ENCODE measurements at places on chromosomes 3 and 15.

- H3K27ac ChIP-seq = no peak overlapping the region
- no peaks in the 10 kb centered on the region for H3K4me1 ChIP-seq
- H3K27me3 ChIP-seq = peaks cover 11% of the 10 kb centered on the region
- no peak for DNase-seq
- H3K36me3 ChIP-seq = no peaks in the 10 kb centered on the region
Observed at GRCh38 chr3:11944052-11944673, 60.0 kb upstream of the SYN2 start.

- no peak overlapping the region for H3K4me3 ChIP-seq
- H3K36me3 ChIP-seq = no peaks in the 10 kb centered on the region
- H3K4me1 ChIP-seq = peaks cover 13% of the 10 kb centered on the region
- no peak overlapping the region for H3K27ac ChIP-seq
- peaks cover 7% of the 10 kb centered on the region for H3K27me3 ChIP-seq
Observed at GRCh38 chr15:69118089-69118488, 42.3 kb upstream of the GLCE start.

DNA sequence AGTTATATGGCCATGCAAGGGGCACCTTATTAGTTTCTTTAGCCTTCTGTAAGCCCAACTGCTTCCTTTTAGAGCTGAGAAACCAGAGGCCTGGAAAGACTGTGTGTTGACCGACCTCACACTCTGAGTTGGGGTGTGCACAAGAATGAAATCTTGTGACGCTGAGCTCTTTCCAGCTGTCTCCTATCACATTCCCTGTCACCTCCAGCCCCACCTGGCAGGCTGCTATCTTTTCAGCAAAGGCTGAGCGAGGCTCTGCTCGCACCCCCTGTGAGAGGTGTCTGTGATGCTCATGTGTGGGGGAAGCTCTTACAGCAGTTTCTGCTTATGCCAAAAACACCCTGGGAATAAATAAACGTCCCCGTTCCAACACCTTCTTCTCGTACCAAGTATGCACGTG is 27.0 kb upstream of the LPP start:
- H3K27me3 ChIP-seq = no peaks in the 10 kb centered on the region
- H3K4me3 ChIP-seq = no peak overlapping the region
- peaks cover 20% of the 10 kb centered on the region for H3K4me1 ChIP-seq
- H3K27ac ChIP-seq = no peak overlapping the region

DNA sequence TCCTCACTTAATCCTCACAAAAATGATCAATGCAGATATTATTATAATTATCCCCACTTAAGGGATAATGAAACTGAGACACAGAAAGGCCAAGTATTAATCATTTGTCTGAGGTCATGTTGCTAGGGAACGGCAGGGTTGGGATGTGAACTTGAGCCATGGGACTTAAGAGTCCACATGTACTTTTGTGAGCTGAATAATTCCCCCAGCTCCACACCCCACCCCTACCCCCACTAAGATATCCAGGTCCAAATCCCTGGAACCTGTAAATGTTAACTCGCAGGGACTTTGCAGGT is 290.5 kb upstream of the GADL1 start:
- peaks cover 3% of the 10 kb centered on the region for H3K4me1 ChIP-seq
- no peak overlapping the region for H3K4me3 ChIP-seq
- H3K27me3 ChIP-seq = no peaks in the 10 kb centered on the region
- no peaks in the 10 kb centered on the region for H3K36me3 ChIP-seq

DNA sequence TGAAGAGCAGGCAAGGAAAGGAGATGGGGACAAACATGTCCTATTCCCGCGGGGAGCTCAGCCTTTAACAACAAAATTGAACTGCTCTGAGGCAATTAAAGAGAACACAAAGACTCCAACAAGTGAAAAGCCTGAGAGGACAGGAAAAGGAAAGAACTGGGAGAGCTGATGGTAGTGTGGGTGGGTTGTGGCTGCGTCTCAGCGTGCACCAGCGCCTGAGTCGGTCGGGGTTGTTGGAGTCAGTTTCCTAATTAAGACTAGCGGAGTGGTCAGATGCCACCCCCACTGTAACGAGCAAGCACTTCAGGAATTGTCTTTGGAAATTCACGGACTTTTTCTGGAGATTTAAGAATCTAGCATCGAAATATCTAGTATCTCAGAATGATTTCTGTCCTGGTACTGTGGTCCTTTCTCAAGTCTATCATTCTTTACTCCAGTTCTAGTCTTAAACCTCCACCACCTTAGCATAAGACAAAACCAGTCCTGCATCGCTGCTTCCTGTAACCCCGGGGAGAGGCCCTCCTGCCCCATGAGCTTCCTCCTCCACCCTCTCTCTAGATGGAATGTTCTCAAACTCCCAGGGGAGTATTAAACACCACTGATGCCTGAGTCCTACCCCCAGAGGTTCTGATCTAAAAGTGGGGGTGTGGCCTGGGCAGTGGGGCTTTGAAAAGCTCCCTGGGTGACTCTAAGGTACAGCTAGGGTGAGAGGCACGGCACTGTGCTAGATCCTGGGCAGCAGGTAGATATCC is 104.0 kb downstream of the CYP19A1 start:
- no peak overlapping the region for H3K4me3 ChIP-seq
- no peaks in the 10 kb centered on the region for H3K4me1 ChIP-seq
- no peaks in the 10 kb centered on the region for H3K36me3 ChIP-seq
- peaks cover 8% of the 10 kb centered on the region for H3K27me3 ChIP-seq
- H3K27ac ChIP-seq = no peak overlapping the region
- no peak for DNase-seq

DNA sequence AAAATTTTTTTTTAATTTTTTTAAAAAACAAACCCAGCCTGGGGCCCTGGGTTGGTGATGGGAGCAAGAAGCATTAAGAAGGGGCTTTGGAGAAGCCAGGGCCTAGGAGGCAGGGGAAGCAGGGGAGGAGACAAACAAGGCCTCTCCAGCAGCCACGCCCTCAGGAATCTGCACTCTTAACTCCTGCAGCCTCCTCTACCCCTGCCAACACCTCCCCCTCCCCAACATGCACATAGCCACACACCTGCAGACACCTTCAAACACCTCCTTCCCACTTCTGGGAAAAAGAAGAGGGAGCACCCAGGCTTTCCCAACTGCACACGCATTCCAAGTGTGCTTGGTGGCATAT is 2.7 kb upstream of the DCAF1 start:
- H3K27me3 ChIP-seq = peaks cover 1% of the 10 kb centered on the region
- H3K27ac ChIP-seq = no peak overlapping the region
- H3K36me3 ChIP-seq = peaks cover 3% of the 10 kb centered on the region
- H3K4me3 ChIP-seq = no peak overlapping the region
- H3K4me1 ChIP-seq = peaks cover 11% of the 10 kb centered on the region

- peak; percentile 26 for DNase-seq
- H3K36me3 ChIP-seq = no peaks in the 10 kb centered on the region
- H3K4me1 ChIP-seq = peaks cover 17% of the 10 kb centered on the region
- no peak overlapping the region for H3K27ac ChIP-seq
- H3K27me3 ChIP-seq = peaks cover 19% of the 10 kb centered on the region
- no peak overlapping the region for H3K4me3 ChIP-seq
Observed at GRCh38 chr15:66703540-66703941, 1.5 kb downstream of the SMAD6 start.

DNA sequence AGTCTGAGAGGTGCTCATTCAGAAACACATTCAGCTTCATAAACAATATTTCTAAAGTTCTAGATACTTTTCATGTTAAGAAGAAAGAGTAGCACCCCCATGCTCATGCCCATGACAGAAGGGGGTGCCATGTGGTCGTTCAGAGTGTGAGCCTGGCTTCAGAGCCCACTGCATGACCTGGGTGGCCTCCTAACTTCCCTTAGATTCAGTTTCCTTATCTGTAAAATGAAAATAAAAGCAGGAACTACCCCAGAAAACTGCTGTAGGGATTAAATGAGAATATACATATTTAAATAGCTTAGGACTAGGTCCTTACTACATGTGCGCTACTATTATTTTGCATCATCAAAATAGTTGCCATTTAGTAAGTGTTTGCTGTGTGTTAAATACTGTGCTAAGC is 69.2 kb downstream of the ABHD5 start:
- DNase-seq = no peak
- no peaks in the 10 kb centered on the region for H3K27me3 ChIP-seq
- no peak overlapping the region for H3K27ac ChIP-seq

GRCh38 chr3:77795013-77795412 is 755.1 kb downstream of the ROBO2 start:
- no peaks in the 10 kb centered on the region for H3K36me3 ChIP-seq
- H3K4me1 ChIP-seq = no peaks in the 10 kb centered on the region
- H3K27ac ChIP-seq = no peak overlapping the region
- no peaks in the 10 kb centered on the region for H3K27me3 ChIP-seq

DNA sequence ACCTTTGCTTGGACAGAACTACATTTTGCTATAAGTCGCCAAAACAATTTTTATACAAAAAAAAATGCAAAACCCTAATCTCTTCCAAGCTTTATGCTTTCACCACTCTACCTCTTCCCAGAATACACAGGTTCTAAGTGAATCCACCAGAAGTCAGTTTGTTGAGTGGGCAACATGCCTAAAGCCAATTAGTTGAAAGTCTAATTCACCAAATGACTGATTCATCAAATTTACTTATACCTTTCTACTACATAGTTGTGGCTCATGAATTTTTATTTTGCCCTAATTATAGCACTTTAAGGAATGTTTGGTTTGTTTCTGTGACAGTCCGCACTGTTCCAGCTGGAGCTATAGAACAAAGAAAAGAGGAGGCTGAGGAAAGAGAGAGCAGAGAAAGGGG is 265.9 kb upstream of the TGFBR2 start:
- H3K4me1 ChIP-seq = peaks cover 27% of the 10 kb centered on the region
- H3K27me3 ChIP-seq = no peaks in the 10 kb centered on the region
- H3K27ac ChIP-seq = no peak overlapping the region
- DNase-seq = no peak
- H3K36me3 ChIP-seq = peaks cover 3% of the 10 kb centered on the region
- no peak overlapping the region for H3K4me3 ChIP-seq

DNA sequence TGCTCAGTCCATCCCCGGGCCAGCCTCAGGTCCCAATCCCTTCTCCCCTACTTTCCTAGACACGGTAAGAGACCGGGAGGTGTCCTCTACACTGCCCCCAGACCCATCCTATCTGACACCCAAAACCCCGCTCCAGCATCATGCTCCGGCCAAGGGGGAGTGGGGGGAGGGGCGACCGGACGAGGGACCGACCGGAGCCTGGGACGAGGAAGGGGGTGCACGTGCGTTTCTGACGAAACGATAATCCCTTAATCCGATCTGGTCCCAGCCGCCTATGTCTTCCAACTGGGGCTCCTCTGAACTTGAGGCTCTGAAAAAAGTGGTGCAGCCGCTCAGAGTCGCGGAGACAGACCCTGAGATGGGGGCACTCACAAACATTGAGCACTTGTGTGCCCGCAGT is 494 bp downstream of the CPLX3 start:
- peaks cover 14% of the 10 kb centered on the region for H3K4me1 ChIP-seq
- no peak overlapping the region for H3K4me3 ChIP-seq
- H3K27ac ChIP-seq = no peak overlapping the region
- DNase-seq = no peak
- no peaks in the 10 kb centered on the region for H3K36me3 ChIP-seq
- H3K27me3 ChIP-seq = peaks cover 17% of the 10 kb centered on the region

GRCh38 chr3:188157407-188157806 is 3.5 kb downstream of the LPP start:
- H3K36me3 ChIP-seq = peaks cover 9% of the 10 kb centered on the region
- H3K27me3 ChIP-seq = no peaks in the 10 kb centered on the region
- peaks cover 70% of the 10 kb centered on the region for H3K4me1 ChIP-seq
- H3K27ac ChIP-seq = no peak overlapping the region
- H3K4me3 ChIP-seq = no peak overlapping the region
- no peak for DNase-seq

DNA sequence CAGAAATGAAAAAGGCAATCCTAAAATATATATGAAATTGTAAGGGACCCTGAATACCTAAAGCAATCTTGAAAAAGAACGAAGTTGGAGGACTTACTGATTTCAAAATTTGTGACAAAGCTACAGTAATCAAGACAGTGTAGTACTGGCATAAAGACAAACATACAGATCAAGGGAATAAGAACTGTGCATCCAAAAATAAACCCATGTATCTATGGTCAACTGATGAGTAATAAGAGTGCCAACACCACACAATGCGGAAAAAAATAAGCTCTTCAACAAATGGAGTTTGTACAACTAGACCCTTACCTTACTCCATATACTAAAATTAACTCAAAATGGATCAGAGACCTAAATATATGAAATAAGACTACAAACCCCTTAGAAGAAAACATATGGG is 29.6 kb downstream of the GSK3B start:
- no peak overlapping the region for H3K4me3 ChIP-seq
- no peaks in the 10 kb centered on the region for H3K27me3 ChIP-seq
- no peak overlapping the region for H3K27ac ChIP-seq
- H3K4me1 ChIP-seq = peaks cover 33% of the 10 kb centered on the region

GRCh38 chr15:92650256-92650655 is 5.3 kb downstream of the FAM174B start:
- H3K27me3 ChIP-seq = peaks cover 23% of the 10 kb centered on the region
- H3K4me3 ChIP-seq = no peak overlapping the region
- H3K36me3 ChIP-seq = no peaks in the 10 kb centered on the region
- DNase-seq = no peak
- peaks cover 8% of the 10 kb centered on the region for H3K4me1 ChIP-seq

GRCh38 chr15:49823987-49824774 is 203.3 kb downstream of the DTWD1 start:
- H3K4me3 ChIP-seq = no peak overlapping the region
- H3K36me3 ChIP-seq = no peaks in the 10 kb centered on the region
- H3K27ac ChIP-seq = no peak overlapping the region
- no peaks in the 10 kb centered on the region for H3K27me3 ChIP-seq
- H3K4me1 ChIP-seq = no peaks in the 10 kb centered on the region

DNA sequence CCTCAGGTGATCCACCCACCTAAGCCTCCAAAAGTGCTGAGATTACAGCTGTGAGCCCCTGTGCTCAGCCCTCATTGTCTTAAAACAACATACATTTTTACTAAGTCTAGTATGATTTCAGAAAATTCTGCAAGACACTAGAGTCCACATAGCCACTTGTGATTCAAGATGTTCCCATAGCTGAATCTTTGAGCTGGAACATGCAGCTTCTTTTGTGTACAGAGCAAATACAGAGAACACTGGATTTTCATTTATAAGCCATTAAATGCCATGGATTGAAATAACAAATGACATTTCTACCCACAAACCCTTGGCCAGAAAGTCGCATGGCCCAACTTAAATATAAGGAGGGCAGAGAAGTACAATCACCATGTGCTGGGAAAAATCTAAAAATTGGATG is 1489.2 kb upstream of the GBE1 start:
- no peak overlapping the region for H3K4me3 ChIP-seq
- no peaks in the 10 kb centered on the region for H3K4me1 ChIP-seq
- no peaks in the 10 kb centered on the region for H3K27me3 ChIP-seq
- no peak for DNase-seq
- H3K36me3 ChIP-seq = no peaks in the 10 kb centered on the region

DNA sequence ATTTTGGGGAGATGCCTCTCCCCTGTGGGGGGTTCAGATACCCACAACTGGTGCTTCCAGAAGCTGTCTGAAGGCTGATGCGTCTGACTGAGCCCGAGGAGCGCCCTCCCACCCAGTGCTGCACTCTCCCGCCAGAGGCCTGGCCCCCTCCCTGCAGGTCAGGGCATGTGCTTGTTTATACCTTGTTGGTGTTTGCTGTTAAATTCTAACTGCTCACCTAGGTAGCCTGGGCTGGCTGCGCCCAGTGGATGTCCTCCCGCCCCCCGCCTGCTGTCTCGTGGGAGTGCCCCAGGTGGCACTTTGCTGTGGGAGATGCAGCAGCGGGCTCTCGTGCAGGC is 12.9 kb downstream of the KLF13 start:
- H3K27me3 ChIP-seq = no peaks in the 10 kb centered on the region
- no peak for DNase-seq
- peaks cover 99% of the 10 kb centered on the region for H3K4me1 ChIP-seq
- peak overlapping the region; percentile 90 for H3K27ac ChIP-seq
- H3K4me3 ChIP-seq = no peak overlapping the region

GRCh38 chr3:113606539-113607218 is 74.3 kb downstream of the SIDT1 start:
- no peak overlapping the region for H3K27ac ChIP-seq
- peak; percentile 67 for DNase-seq
- no peaks in the 10 kb centered on the region for H3K27me3 ChIP-seq
